Ovary (tissue), 10 donors: ENCODE measurements at places on chromosomes 11 and 22. TPM values are rescaled to one million over a fixed set of nuclear protein-coding genes. Genes with fewer than 3 reads are reported as not detected.

The KCNJ1 gene
- not detected for total RNA-seq

GRCh38 chr22:38383417-38383816, 66.2 kb upstream of the CSNK1E start:
- H3K27ac ChIP-seq: no peak overlapping the region
- no peak for DNase-seq
- H3K4me3 ChIP-seq: no peak overlapping the region

DNA sequence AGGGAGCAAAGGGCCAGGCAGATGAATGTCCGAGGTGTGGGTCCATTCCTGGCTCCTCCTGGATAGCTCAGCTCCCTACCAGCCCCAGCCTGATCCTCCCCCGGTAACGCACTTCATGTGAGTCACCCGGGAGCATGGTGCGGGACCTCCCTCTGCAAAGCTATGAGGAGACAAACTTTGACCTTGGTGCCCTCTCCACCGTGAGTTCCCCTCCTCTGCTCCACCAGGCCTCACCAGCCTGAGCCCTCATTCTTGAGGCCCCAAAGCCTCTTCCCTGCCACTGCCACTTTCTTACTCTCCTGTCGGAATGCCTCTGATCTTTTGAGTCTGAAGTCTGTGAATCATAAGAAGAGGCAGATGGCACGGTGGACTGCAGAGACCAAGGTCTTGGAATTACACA, 37.4 kb upstream of the CD82 start:
- H3K4me3 ChIP-seq: no peak overlapping the region
- H3K27ac ChIP-seq: no peak overlapping the region
- no peak for DNase-seq
- H3K27me3 ChIP-seq: no peaks in the 10 kb centered on the region
- no peaks in the 10 kb centered on the region for H3K36me3 ChIP-seq

DNA sequence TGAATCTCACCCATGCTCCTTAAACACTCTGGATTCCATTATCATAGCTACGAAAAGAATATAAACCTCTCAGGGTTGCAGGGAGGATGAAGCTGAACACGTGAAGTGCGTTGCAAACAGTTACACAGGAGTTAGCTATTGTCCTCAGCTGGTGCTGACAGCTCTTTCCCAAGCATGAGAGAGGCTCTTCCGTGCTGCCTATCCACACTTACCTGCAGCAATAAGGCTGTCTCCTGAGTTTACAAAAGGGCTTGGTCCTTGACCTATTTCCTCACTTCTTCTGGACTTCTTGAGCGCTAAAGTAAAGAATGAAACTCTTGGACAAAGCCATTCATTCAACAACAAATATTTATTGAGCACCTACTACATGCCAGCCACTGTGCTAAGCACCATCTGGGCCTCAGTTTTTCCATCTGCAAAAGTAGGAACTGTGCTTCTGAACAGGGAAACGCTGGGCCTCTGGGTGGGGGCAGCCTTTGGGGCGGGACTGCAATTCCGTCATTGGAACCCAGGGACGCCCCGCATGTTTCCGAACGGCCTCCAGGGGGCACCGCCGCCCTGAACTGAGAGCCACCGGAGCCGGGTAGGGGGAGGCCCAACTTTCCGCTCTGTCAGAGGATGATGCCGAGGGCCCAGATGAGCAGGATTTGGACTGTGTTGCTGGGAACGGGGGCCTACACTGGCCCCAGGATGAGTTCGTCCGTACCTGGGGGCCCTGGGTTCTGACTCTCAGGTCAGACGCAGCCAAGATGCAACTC, 651 bp upstream of the ARL2 start:
- H3K36me3 ChIP-seq: no peaks in the 10 kb centered on the region
- DNase-seq: peak; percentile 90
- no peaks in the 10 kb centered on the region for H3K27me3 ChIP-seq
- H3K4me1 ChIP-seq: peaks cover 2% of the 10 kb centered on the region

DNA sequence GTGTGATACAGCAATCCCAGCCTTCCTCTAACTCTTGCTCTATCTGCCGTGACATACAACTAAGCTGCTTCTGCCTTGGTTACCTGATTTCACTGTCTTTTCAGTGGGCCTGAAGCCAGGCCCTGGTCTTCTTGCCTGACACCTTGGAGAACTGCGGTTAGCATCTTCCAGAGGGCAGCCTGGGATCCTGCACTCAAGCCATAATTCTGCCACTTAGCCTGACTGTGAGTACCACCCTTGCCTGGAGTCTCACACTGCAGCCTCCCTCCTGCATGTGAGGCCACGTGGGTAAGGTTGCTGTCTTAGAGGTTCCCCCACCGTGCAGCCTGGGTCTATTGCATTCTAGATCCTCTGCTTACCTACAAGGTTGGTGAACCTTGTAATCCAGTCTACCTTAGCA, 35.8 kb downstream of the USP35 start:
- H3K27ac ChIP-seq: no peak overlapping the region
- H3K36me3 ChIP-seq: no peaks in the 10 kb centered on the region
- no peak for DNase-seq
- no peak overlapping the region for H3K4me3 ChIP-seq
- H3K27me3 ChIP-seq: no peaks in the 10 kb centered on the region

The HTR3A gene
- not detected for total RNA-seq

DNA sequence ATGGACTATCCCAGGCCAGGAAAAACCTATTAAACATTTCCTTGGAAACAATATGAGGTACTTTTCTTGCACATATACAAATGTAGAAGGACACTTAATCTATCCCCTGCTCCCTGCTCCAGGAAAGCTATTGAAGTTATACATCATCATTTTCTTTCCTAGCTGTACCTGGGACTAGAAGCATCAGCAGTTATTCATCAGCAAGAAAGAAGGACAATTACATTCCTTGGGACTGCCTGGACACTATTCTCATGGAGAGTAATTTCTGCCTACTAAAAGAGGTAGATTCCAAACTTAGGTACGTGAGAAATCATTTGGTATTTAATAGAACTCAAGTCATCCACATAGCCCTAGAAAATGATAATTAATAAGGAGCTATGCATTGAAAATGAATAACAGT, 51.0 kb upstream of the PICALM start:
- H3K4me1 ChIP-seq: no peaks in the 10 kb centered on the region
- no peaks in the 10 kb centered on the region for H3K36me3 ChIP-seq
- H3K27me3 ChIP-seq: no peaks in the 10 kb centered on the region
- H3K4me3 ChIP-seq: no peak overlapping the region

- H3K27me3 ChIP-seq: no peaks in the 10 kb centered on the region
- H3K27ac ChIP-seq: no peak overlapping the region
- no peaks in the 10 kb centered on the region for H3K36me3 ChIP-seq
- DNase-seq: no peak
- no peaks in the 10 kb centered on the region for H3K4me1 ChIP-seq
- H3K4me3 ChIP-seq: no peak overlapping the region
These were observed 132.7 kb downstream of the CASP12 start for GRCh38 chr11:104765401-104766095.

The OR51I1 gene
- total RNA-seq: 0.60 TPM

The RTL10 gene
- total RNA-seq: 17.8 TPM

The B3GAT3 gene
- total RNA-seq: 35.3 TPM

GRCh38 chr22:34798605-34799004, 267.4 kb upstream of the ISX start:
- no peaks in the 10 kb centered on the region for H3K4me1 ChIP-seq
- no peak overlapping the region for H3K27ac ChIP-seq
- no peak for DNase-seq
- no peaks in the 10 kb centered on the region for H3K27me3 ChIP-seq

The HPX gene
- 2.4 TPM for total RNA-seq

DNA sequence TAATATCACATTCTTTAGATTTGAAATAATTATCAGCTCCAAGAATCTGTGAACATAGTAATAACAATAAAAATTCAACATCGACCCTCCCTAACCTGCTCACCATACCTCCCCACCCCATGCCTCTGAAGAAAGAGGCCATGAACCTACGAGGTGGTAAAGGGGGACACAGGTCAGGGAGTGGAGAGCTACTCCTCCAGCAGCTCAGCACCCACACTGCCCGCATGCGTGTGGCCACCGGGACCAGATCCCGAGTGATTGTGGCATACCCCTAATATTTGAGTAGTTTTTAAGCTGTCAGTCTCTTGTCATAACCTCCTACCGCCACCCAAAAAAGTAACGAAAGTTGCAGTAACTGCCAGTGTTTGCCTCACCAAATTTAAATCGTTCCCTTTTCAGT, 16.8 kb upstream of the ADSL start:
- peaks cover 2% of the 10 kb centered on the region for H3K4me1 ChIP-seq
- no peaks in the 10 kb centered on the region for H3K36me3 ChIP-seq
- H3K27ac ChIP-seq: no peak overlapping the region
- no peaks in the 10 kb centered on the region for H3K27me3 ChIP-seq
- H3K4me3 ChIP-seq: no peak overlapping the region
- no peak for DNase-seq

DNA sequence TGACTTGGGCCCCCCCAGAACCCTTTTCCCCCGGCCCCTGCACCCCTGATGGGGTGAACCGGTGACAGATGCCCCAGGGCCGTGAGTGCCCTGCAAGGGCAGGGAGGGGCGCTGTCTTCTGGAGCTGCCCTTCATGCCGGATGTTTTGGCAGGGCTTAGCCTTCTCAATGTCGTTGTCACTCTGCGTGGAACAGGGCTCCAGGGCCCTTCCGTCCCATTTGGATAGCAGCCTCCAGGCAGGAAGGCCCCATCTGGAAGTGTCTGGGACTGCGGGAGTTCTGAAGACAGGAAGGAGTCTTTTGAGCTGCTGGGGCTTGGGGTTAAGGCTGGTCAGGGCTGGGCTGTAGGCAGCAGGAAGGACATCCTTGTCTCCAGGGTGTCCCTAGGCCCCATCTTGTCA, 4.6 kb downstream of the FRMD8 start:
- H3K27me3 ChIP-seq: no peaks in the 10 kb centered on the region
- DNase-seq: no peak
- H3K27ac ChIP-seq: peak overlapping the region; percentile 46
- H3K36me3 ChIP-seq: no peaks in the 10 kb centered on the region
- peak overlapping the region; percentile 10 for H3K4me3 ChIP-seq
